ENCODE measurements at places on chromosomes 5 and 9. TPM values are rescaled to one million over a fixed set of nuclear protein-coding genes. Genes with fewer than 3 reads are reported as not detected.

Gene ANXA1
- total RNA-seq: 949 TPM

Gene IL5
- total RNA-seq: 0.47 TPM

Gene C9orf153
- total RNA-seq: 0.25 TPM

Gene SPATA24
- 4.7 TPM for total RNA-seq

Gene TAF11L12
- not detected for total RNA-seq

Gene TPD52L3
- total RNA-seq: not detected

Gene MCIDAS
- 1.6 TPM for total RNA-seq

Gene TAF11L14
- 0.17 TPM for total RNA-seq

Gene DOCK8
- 0.31 TPM for total RNA-seq

Gene SLC24A2
- total RNA-seq: not detected

Gene IL7R
- total RNA-seq: 0.40 TPM

Gene ZFP37
- 1.7 TPM for total RNA-seq

Gene DPYSL3
- 24.6 TPM for total RNA-seq

Gene EQTN
- total RNA-seq: not detected

Gene PTGR1
- total RNA-seq: 331 TPM

Gene TMEM167A
- 79.4 TPM for total RNA-seq

Gene CYSRT1
- 4.7 TPM for total RNA-seq

Gene TOR4A
- total RNA-seq: 26.3 TPM

Gene CCDC192
- total RNA-seq: not detected

Gene SLC46A2
- total RNA-seq: not detected

Gene TSSK1B
- not detected for total RNA-seq

Gene TTC23L
- total RNA-seq: 0.21 TPM

Gene GTF3C4
- 16.8 TPM for total RNA-seq

Gene ADAMTS16
- total RNA-seq: 1.4 TPM

Gene LCNL1
- total RNA-seq: 0.10 TPM

Gene SV2C
- total RNA-seq: not detected

Gene CCL28
- total RNA-seq: 0.09 TPM

Data from A549 treated with dexamethasone at 1 μM for 4 hours (cell line).